ENCODE measurements at places on chromosomes 12 and 14.

- H3K4me1 ChIP-seq, result no peaks in the 10 kb centered on the region
- H3K27ac ChIP-seq, result no peak overlapping the region
- no peak for DNase-seq
- no peak overlapping the region for H3K4me3 ChIP-seq
- peaks cover 89% of the 10 kb centered on the region for H3K36me3 ChIP-seq
Measured at GRCh38 chr12:124964836-124965462, 24.0 kb downstream of the DHX37 start.

DNA sequence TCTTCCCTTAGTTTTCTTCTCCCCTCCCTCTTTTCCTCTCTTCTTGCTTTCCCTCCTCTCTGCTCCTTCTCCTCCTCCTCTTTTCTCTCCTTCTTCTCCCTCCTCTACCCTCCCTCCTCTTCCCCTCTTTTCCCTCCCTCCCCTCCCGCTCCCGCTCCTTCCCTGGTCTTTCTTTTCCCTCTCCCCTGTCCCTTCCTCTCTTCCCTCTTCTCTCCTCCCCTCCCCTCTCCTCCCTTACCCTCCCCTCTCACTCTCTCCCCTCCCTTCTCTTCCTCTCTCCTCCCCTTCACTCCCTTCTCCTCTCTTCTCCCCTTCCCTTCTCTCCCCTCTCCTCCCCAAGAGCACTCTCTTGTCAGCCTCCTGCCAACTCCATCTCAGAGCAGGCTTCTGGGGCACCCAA lies 17.4 kb upstream of the FBXO21 start:
- H3K27me3 ChIP-seq, result no peaks in the 10 kb centered on the region
- no peak overlapping the region for H3K27ac ChIP-seq
- H3K36me3 ChIP-seq, result no peaks in the 10 kb centered on the region
- no peak for DNase-seq
- no peaks in the 10 kb centered on the region for H3K4me1 ChIP-seq

GRCh38 chr14:58833634-58834378 lies 196.0 kb downstream of the DACT1 start:
- H3K27ac ChIP-seq, result no peak overlapping the region
- no peaks in the 10 kb centered on the region for H3K4me1 ChIP-seq
- H3K27me3 ChIP-seq, result no peaks in the 10 kb centered on the region

GRCh38 chr12:18799561-18799960 lies 61.6 kb downstream of the CAPZA3 start:
- no peaks in the 10 kb centered on the region for H3K27me3 ChIP-seq
- no peak for DNase-seq
- H3K4me3 ChIP-seq, result no peak overlapping the region
- H3K4me1 ChIP-seq, result no peaks in the 10 kb centered on the region
- H3K36me3 ChIP-seq, result no peaks in the 10 kb centered on the region

DNA sequence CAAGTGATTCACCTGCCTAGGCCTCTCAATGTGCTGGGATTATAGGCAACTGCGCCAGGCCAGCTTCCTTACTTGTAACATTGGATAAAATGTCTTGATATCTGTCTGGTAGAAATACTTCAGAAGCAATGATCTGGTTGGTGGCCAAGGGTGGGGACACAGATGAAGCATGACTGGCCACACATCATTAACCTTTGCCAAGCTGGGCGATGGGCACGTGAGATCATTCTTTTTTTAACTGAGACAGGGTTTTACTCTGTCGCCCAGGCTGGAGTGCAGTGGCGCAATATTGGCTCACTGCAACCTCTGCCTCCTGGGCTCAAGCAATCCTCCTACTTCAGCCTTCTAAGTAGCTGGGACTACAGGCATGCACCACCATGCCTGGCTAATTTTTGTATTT lies 31.1 kb downstream of the PLEKHH1 start:
- H3K27me3 ChIP-seq, result no peaks in the 10 kb centered on the region
- no peak for DNase-seq
- H3K4me3 ChIP-seq, result no peak overlapping the region
- H3K4me1 ChIP-seq, result no peaks in the 10 kb centered on the region
- no peak overlapping the region for H3K27ac ChIP-seq
- no peaks in the 10 kb centered on the region for H3K36me3 ChIP-seq

- DNase-seq, result no peak
- H3K27me3 ChIP-seq, result no peaks in the 10 kb centered on the region
- H3K4me1 ChIP-seq, result no peaks in the 10 kb centered on the region
- no peak overlapping the region for H3K4me3 ChIP-seq
Measured at GRCh38 chr12:11071414-11071813, 9.3 kb upstream of the TAS2R46 start.

DNA sequence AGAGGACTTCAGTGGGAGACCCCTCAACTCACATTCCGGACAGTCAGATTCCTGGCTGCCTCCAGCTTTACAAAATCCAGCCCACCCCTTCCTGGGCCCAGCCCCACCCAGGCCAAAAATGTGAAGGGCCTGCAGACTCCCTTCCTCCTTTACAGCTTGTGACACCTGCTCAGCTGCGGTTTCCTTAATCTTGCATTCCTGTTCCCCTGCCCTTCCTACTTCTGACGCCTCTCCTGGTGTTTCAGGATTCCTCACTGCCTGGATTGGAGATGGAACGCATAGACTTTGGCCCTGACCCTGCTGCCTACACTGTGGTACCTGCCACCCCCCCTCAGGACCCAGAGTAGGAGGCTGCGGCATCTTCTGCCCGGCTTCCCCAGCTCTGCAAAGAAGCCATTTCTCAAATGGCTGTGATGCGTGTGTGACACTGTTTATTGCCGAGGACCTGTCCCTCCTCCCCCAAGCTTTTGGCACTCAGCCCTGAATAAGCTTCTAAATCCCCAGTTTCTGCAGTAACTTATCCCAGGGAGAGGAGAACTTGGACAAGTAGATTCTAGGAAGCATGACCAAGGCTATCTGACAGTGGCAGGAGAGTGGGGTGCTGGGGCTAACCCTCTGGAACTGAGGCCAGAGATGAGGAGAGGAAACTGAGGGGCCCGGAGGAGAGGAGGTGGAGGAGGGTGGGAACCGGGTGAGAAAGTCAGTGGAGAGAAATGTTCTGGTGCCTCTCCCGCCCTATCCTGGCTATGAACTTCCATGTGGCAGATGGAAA lies 24.9 kb upstream of the BCDIN3D start:
- no peak overlapping the region for H3K27ac ChIP-seq
- no peaks in the 10 kb centered on the region for H3K36me3 ChIP-seq
- no peak overlapping the region for H3K4me3 ChIP-seq
- H3K27me3 ChIP-seq, result peaks cover 11% of the 10 kb centered on the region
- peaks cover 7% of the 10 kb centered on the region for H3K4me1 ChIP-seq
- peak; percentile 34 for DNase-seq

GRCh38 chr12:22321018-22321605 lies 13.4 kb downstream of the ST8SIA1 start:
- H3K27me3 ChIP-seq, result no peaks in the 10 kb centered on the region
- DNase-seq, result peak; percentile 59
- no peaks in the 10 kb centered on the region for H3K4me1 ChIP-seq
- no peak overlapping the region for H3K4me3 ChIP-seq
- H3K27ac ChIP-seq, result no peak overlapping the region
- H3K36me3 ChIP-seq, result no peaks in the 10 kb centered on the region

GRCh38 chr14:55780156-55780946 lies 200.3 kb downstream of the KTN1 start:
- H3K27ac ChIP-seq, result no peak overlapping the region
- H3K4me3 ChIP-seq, result no peak overlapping the region
- no peaks in the 10 kb centered on the region for H3K36me3 ChIP-seq
- no peak for DNase-seq
- peaks cover 9% of the 10 kb centered on the region for H3K4me1 ChIP-seq

GRCh38 chr12:70756118-70756517 lies 118.9 kb upstream of the PTPRB start:
- no peak overlapping the region for H3K4me3 ChIP-seq
- no peaks in the 10 kb centered on the region for H3K36me3 ChIP-seq
- H3K27ac ChIP-seq, result no peak overlapping the region
- DNase-seq, result no peak

DNA sequence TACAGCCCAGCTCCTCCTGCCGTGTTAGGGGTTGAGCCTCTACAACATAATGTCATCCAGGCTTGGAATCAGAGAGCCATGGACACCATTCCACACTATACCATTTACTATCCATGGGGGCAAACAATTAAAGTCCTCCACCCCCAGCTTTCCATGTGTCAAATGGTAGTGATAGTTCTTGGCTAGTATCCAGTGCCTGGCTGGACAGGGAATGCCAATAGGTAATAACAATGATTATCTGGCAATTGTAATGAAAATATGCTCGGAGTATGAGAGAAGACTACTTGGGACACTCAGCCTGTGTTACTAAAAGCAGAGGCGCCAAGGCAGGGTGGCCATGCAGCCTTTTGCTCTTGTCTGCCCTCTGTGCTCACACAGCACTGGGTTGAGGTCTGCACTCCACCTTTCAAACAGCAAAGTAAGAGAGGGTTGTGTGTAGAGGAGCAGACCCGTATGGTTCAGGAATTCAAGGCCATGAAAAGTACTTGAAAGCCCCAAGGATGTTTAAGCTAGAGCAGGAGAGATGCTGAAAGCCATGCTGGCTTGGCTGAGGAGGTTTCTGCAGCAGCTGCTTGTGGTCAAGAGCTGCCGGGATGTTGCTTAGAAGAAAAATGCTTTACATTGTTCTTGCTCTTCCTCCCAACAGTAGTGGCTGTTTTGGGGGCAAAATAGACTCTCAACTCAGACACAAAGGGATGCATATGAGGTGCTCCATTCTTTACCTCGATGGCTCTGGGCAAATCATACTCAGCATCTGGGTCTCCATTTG lies 10.6 kb downstream of the SERPINA3 start:
- H3K4me3 ChIP-seq, result no peak overlapping the region
- H3K4me1 ChIP-seq, result no peaks in the 10 kb centered on the region
- DNase-seq, result peak; percentile 22
- no peaks in the 10 kb centered on the region for H3K27me3 ChIP-seq
- H3K27ac ChIP-seq, result no peak overlapping the region

GRCh38 chr12:69170293-69170692 lies 69.1 kb upstream of the CPSF6 start:
- DNase-seq, result no peak
- no peaks in the 10 kb centered on the region for H3K4me1 ChIP-seq
- H3K27me3 ChIP-seq, result no peaks in the 10 kb centered on the region
- H3K36me3 ChIP-seq, result no peaks in the 10 kb centered on the region
- no peak overlapping the region for H3K4me3 ChIP-seq

GRCh38 chr12:49547090-49547690 lies 8.4 kb downstream of the KCNH3 start:
- peaks cover 15% of the 10 kb centered on the region for H3K4me1 ChIP-seq
- H3K4me3 ChIP-seq, result no peak overlapping the region
- DNase-seq, result no peak
- H3K36me3 ChIP-seq, result no peaks in the 10 kb centered on the region
- peaks cover 22% of the 10 kb centered on the region for H3K27me3 ChIP-seq

DNA sequence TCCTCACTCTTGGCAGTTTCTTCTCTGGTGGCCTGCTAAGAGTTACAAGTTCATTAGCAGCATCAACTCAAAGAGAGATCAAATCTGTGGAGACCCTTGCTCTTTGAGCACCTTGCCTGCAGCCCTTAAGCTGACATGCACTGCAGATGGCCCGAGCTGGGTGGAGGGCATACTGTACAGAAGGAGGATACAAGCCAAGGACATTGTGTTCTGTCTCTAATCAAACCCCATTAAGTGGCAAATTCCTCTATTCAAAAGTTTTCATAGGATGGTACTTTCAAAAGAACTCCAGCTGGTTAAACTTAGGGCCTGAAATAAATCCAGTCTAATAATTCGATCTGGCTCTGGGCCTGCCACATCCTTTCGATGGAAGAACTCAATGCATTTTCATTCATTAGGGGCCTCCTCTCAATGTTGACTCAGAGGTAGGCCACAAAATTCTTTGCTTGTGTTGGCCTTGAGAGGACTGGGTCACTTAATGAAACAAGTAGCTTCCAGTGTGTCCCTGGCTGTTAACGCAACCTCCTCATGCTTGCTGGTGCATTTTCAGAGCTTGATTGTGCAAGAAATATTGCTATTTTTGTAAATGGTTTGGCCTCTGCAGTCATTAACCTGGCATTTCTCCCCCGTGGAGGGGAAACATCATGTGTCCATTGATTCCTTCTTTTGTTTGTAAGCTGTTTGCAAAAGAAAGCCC lies 318.2 kb downstream of the NUAK1 start:
- no peak overlapping the region for H3K27ac ChIP-seq
- H3K36me3 ChIP-seq, result no peaks in the 10 kb centered on the region
- no peak for DNase-seq
- H3K4me3 ChIP-seq, result no peak overlapping the region
- H3K27me3 ChIP-seq, result peaks cover 3% of the 10 kb centered on the region
- no peaks in the 10 kb centered on the region for H3K4me1 ChIP-seq

DNA sequence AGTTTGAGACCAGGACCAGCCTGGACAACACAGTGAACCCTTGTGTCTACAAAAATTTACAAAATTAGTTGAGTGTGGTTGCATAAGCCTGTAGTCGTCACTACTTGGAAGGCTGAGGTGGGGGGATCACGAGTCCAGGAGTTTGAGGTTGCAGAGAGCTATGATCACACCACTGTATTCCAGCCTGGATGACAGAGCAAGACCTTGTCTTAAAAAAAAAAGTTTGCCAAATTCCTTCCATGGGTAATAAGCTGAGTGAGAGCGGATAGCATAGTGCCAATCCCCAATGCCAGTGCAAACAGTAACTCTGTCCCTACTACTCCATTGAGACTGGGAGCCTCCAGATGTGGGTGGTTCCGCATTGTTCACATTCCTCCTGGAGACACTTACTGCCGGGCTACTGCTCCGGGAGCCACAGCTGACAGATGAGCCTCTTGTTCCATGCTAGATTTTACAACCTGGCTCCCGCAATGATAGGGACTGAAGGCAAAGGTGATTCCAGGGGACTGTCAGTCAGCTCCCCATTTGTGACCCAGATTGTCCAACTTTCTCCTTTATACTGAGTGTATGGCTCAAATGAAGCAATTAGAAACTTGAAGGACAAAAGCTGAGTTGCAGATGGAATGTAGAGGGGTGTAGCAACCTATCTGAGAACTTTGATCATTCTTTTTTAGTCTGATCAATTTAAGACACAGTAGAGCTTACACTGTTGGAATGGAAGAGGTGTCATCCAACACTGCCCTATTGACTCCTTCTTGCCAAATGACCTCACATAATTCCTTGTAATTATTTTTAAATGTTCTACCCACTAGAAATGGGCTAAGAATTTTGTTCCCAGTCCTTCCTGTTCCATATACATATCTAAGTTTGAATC lies 13.4 kb upstream of the FRMD6 start:
- DNase-seq, result no peak
- no peak overlapping the region for H3K4me3 ChIP-seq
- H3K4me1 ChIP-seq, result no peaks in the 10 kb centered on the region
- H3K36me3 ChIP-seq, result no peaks in the 10 kb centered on the region

GRCh38 chr12:39144613-39145061 lies 239.2 kb upstream of the CPNE8 start:
- no peaks in the 10 kb centered on the region for H3K27me3 ChIP-seq
- peaks cover 9% of the 10 kb centered on the region for H3K4me1 ChIP-seq
- no peak overlapping the region for H3K4me3 ChIP-seq
- no peaks in the 10 kb centered on the region for H3K36me3 ChIP-seq
- H3K27ac ChIP-seq, result no peak overlapping the region
- no peak for DNase-seq
